Kidney capillary endothelial cell (primary cell): ENCODE measurements at places on chromosomes 16 and 17.

DNA sequence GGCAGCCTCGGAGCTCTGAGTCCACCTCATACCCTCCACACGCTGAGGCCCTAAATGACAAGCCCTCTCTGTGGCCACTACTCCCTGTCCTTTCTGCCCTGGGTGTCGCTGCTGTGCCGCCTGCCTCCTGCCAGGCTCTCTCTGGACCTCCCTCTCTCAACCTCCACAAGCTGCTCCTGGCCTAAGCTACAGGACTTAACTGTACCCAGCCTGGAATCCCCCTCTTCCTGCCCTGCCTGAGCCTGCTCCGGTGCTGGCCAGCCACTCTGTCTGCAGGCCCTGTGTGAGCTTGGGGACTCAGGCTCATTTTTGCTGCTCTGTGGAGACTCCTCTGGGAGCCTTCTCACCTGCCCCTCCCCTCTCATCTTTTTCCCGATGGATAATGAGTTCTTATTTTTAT is 21.5 kb downstream of the IFT140 start:
- no peak for DNase-seq

- DNase-seq: peak; percentile 77
These were observed 18.8 kb downstream of the ALOX15B start for GRCh38 chr17:8057691-8058114.

GRCh38 chr17:43917348-43918025 is 10.2 kb upstream of the MPP2 start:
- DNase-seq: no peak

DNA sequence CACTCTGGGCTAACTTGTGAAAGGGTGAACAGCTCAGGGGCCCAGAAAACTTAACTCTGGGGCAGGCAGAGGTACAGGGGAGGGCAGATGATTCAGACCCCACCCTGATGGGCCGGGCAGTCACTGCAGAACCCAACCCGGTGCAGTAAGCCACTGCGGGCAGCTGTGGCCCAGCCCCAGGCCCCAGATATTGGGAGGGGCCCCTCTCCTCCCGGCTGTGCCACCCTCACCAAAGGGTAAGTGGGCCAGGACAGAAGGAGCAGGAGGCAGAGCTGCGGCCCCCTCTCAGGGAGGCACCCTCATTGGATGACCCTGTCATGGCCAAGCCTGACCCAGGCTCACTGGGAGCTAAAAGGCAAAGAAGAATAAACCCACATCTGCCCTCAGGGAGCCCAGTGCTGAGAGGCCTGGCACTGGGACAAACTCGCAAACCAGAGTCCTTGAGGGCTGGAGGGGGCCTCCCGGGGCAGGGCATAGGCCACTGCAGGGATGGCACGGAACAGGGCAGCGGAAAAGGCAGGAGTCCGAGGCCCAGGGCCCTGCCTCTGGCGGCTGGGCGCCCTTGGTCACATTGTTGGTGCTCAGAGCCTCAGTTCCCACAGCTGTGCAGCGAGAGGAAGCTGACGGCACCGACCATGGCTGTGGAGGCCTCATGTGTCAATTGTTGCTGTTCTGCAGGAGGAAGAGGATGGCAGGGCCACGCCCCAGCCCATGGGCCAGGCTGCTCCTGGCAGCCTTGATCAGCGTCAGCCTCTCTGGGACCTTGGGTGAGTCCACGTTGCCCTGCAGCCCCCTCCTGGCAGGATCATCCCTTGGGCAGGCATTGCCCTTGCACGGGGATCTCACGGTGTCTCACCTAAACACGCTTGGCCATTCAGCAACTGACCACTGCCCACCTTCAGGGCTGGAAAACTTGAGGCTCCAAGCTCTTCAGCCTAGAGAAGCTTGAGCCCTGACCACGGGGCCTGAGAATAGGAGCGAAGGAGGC is 3.1 kb downstream of the ITGB4 start:
- no peak for DNase-seq

GRCh38 chr16:62225675-62226074 is 189.4 kb upstream of the CDH8 start:
- DNase-seq: peak; percentile 6

DNA sequence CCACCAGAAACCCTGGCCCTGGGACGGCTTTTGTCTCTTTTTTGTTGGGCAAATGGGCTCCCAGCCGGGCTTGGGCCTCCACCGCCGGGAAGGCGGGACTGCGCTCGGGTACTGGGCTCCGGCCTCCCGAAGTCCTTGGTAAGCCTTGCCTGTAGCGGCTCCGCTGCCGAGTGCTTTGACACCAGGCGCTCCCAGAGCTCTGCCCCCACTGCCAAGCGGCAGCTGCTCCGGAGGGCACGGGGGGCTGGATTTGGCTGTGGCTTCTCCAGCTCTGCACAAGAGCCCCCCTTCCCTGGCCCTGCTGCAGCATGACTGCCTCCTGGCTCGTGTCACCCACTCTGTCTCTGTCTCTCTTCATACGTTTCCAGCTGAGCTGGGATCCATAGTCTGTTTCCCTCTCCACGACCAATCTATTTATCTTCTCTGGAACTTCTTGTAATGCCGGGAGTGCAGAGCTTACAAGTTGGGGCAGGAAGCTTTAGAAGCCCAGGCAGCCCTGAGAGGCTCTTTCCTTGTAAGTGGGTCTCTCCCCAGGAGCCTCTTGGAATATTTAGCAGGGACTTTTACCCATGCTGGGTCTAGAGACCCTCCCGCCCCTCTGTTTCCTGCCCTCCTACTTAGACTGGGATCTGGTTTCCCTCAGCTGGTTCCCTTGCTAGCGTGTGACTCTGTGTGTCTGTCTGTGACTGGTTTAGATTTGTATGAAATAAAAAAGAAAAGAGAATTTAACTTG is 246.9 kb upstream of the GSE1 start:
- DNase-seq: no peak

DNA sequence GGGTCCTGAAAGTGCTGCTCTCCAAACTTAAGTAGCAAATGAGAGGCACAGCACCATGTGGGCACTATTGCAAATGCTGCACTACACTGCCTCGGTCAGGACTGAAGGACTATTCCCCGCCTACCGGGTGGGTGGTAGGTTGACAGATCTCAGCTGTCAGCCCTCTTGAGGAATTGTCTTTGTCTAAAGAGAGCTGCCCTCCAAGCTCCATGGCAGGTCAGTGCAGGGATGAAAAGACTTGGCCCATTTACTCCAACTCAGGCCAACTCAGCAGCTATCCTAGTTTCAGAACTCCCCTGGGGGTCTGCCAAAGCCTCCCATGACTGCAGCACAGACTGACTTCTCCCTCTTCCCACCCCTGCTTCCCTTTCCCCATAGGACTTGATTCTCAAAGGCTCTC is 3.4 kb upstream of the PDZD9 start:
- no peak for DNase-seq

- peak; percentile 78 for DNase-seq
These were observed 6.7 kb downstream of the HS3ST3A1 start for GRCh38 chr17:13594762-13595598.

DNA sequence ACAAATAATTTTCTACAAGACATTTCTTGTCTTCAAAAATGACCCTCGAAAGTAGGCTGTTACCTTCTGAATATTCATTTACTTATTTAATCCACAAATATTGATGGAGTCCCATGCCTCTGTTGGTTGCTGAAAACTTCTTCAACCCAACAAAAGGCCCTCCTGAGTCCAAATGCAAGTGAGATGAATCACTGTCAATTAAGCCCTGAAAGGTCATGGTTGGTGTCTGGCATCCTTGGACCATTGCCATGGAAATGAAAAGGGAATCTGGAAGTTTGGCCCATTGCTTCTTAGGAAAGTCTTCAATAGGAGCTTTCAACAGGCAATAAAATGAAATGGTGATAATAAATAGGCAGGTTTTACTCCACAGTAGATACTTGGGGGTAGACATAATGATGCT is 364.7 kb upstream of the DYNLRB2 start:
- no peak for DNase-seq

DNA sequence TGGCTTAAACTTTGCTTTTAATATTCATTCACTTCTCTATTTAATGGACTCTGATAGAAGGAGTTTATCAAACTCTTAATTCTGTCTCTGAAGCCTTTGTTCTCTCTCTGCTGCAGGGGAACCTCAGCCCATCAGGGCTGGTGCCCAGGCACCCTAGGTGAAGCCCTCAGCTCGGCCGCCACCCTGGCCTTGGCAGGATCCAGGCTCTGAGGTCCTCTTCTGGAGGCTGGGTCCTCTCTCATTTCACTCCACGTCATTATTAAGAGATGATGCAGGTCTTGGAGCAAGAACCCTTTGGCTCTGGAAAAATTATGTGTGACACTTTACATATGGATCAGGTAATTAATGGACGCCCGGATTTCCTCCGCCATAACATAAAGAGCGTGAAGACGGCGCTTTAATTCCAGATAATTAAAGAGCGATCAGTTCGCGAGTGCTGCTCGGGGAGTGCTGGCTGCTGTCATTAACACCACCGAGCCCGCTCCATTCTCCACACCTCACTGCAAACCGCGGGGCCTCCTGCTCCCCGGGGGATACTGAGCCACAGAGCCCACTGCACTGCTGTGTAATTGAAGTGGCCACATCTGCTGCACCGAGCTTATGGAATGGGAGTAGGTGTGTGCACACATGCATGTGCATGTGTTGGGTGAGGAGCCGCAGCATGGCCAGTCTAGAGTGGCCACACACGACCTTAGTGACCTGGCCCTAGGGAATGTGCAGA is 259.4 kb upstream of the TNRC6C start:
- no peak for DNase-seq

- DNase-seq: no peak
These were observed 487.0 kb downstream of the CDH13 start for GRCh38 chr16:83113811-83114210.

DNA sequence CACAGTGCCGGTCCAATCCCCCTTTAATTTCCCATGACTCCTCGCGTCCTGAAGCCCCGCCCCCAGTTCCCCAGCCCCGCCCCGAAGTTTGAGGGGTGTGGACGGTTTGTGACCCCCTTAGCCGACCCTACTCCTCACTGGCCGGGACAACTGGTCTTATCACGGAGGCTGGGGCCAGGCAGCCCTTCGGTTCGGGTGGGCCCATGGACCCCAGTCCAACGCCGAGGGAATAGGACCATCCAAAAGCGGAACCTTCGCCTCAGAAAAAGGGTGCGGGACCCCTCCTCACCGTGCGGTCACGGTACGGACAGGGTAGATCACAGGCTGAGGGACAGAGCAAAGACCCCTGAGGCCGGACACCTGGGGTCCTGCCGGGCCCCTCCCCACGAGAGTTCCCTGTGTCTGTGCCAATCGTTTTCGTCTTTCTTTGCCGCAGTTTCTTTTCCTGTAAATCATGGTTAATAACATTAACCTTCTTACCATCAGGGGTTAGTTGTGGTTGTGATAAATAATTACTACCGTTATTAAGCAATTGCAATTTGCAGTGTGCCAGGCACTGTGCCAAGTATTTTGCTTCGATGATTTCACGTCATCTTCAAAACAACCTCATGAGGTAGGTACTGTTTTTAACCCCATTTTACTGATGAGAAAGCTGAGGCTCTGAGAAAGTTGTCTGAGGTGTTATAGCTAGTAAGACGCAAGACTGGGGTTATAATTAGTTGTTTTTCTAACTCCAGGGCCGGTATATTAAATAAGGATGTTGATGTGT is 543 bp downstream of the TMUB2 start:
- no peak for DNase-seq

GRCh38 chr17:79844869-79845600 is 5.8 kb upstream of the CBX4 start:
- DNase-seq: no peak

DNA sequence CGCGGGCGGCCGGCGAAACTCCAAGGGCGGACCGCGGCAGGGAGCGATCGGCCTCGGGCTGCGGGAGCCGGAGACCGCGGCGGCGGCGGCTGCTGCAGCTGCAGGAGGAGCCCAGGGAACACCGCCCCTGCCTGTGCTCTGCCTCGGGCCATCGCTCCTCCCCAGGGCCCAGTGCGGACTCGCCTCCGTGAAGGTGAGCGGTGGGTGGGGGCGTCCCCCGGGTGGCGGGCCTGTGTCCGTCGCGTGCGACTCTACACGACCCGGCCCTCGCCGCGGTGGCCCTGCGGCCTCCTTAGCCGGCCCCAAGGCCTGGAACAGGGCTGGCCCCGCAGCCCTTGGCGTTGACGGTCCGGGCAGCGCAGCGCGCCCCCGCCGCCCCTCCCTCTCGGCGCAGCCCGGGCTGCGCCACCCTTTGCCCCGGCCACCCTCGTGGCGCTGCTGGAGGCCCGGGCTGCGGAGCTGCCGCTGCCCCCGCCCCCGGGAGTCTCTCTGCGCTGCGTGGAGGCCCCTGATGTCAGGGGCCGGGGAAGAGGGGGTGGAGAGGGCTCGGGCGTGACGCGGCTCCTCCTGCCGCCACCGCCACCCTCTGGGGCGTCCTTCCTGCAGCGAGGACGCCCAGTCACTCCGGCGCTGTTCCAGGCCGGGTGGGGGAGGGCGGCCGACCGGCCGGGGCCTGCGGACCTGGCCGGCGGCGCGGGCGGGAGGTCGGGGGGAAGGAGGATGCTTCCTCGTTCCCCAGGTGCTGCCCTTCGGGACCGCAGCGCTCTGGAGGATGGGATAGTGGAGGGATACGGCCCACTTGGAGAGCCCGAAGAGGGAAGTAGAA is 485 bp downstream of the DYNLL2 start:
- peak; percentile 60 for DNase-seq

DNA sequence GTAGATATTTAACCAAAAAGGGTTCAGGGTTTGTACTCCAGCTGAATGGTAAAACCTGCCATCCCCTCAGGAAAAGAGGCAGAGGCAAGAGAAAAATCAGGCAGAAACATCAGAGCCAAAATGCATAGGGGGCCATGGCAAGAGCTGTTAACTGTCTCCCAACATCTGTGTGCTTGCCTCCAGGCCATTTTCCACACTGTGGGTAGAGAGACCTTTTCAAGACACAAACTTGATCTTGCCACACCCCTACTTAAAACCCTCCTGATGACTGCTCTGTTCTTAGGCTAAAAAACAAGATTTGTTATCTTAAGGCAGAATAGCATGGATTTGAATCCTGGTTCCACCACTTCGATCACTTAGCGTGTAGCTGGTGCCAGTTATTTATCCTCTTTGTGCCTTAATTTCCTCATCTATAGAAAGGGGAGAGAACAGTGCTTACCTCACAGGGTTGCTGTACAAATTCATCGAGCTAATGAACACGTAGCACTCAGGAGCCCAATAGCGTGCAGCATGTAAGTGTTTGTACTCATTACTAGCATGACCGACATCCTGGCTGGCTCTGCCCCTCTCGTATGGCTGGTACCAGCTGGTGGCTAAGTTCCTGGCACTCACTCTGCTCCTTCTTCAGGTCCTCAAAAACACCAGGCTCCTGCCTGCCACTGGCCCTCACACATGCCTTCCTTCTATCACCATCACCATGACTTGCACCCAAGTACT is 25.8 kb downstream of the STAT3 start:
- no peak for DNase-seq

DNA sequence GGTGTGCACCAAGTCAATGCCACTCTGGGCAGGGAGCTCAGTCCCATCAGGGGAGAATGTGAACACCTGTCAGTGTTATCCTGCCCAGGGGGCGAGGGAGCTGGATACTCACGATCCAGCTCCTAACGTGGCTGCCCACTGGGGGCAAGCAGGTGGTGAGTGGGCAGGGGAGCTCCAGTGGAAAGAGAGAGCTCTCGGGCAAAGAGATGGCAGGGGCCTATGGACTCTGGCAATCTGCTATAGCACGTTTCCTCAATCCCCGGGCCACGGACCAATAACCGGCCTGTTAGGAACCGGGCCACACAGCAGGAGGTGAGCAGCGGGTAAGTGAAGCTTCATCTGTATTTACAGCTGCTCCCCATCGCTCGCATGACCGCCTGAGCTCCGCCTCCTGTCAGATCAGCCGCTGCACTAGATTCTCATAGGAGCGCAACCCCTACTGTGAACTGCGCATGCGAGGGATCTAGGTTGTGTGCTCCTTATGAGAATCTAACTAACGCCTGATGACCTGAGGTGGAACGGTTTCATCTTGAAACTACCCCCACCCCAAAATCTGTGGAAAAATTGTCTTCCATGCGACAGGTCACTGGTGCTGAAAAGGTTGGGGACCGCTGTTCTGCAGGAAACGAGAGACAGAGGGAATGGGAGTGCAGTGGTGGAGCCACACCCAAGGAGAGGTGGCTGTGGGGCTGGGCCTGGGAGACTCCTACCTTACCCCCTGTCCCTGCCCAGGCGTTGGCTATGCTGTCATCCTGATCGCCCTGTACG is 15.6 kb downstream of the SLC6A2 start:
- no peak for DNase-seq
